ENCODE measurements at places on chromosomes 11 and 22.
A peak's percentile ranks its signal among the peaks of the same experiment; 100 is the strongest.

DNA sequence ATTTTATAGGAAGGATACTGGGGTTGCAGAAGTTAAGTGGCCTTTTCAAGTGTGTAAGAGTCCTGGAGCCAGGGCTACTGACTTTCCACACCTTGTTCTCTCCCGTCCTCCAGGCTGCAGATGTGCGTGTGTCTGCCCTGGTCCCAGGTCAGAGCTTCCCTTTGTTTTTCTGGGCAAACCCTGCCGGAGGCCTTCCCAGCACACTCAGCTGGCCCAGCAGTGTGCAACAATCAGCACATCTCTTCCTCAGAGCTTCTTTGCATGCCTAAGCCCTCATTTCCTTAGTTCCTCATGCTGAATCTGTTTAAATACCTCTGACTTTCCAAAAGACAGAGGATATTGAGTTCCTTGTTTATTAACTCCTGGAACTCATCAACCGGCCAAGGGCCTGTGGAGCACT is 80.6 kb downstream of the KCNJ1 start:
- DNase-seq, result no peak

- DNase-seq, result no peak
Measured at GRCh38 chr11:76798202-76798581, 15.0 kb downstream of the TSKU start.

GRCh38 chr11:57263351-57263750 is 26.3 kb upstream of the APLNR start:
- no peak for DNase-seq

DNA sequence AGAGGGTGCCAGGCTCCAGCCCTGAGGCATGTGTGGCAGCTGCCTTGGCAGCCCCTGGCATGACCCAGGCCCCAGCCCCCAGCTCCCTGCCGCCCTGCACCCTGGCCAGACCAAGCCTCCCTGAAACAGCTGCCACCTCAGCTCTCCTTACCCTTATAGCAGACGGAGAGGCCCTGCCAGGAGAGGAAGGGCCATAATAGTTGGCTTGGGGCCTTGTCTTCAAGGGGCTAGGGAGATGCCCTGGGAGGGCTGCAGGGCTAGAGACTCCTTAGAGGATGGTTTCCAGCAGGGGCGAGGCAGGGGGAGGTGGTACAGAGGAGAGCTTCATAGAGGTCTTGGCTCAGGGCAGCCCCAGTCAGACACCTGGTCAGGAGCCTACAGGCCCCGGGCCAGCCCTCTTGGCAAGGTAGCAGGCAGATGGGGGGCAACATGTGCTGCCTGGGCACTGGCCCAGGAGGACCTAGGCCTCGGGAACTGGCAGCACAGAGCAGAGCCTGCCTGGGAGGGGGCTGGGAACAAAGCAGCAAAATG is 13.0 kb downstream of the SMTN start:
- DNase-seq, result no peak

- DNase-seq, result peak; percentile 16
Measured at GRCh38 chr11:106159836-106160235, 82.4 kb downstream of the AASDHPPT start.

DNA sequence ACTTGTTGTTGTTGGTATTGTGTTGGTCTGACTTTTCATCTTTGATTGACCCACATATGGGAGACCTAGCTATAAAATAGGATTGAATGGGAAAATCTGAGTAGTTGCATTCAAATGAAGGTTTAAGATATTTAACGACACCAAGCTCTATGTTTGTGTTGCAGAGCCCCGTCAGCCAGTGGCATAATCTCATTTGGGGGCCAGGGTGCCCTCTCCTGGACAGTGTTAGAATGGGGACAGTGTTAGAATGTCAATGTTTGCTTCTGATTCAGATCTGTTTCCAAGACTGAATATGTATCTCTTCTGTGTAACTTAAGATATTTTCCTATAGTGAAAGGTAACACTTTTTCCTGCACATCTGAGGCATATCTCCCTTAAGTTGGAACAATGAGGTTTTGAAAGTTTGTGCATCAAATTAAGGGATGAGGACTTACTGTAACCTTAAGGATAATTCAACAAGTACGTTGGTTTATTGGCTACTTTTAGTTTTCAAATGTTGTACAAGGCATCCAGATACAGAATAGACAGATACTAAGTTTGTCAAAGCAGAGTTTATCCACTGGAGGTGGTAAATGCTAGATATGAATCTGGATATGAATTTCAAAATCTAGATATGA is 5.3 kb upstream of the OR52M1 start:
- peak; percentile 8 for DNase-seq

GRCh38 chr22:17137861-17138425 is 16.8 kb upstream of the TMEM121B start:
- DNase-seq, result no peak

GRCh38 chr11:94834911-94835593 is 66.9 kb downstream of the AMOTL1 start:
- DNase-seq, result no peak

DNA sequence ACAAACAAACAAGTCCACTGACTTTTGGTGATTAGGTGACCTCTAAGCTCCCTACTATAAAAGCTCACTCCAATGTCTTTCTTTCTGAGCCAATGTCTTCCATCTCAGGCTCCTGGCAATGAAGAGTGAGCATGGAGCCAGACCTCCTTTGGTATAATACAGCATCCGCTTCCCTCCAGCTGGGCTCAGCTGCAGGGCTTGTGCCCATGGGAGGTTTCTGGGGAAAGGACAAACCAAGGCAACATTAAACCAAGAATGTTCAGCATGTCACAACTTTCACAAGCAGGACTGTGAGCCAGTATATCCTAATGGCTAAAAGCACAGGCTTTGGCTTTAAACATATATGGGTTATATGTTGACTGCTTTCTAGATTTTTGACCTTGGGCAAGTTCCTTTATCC is 58.8 kb downstream of the EHF start:
- DNase-seq, result no peak

DNA sequence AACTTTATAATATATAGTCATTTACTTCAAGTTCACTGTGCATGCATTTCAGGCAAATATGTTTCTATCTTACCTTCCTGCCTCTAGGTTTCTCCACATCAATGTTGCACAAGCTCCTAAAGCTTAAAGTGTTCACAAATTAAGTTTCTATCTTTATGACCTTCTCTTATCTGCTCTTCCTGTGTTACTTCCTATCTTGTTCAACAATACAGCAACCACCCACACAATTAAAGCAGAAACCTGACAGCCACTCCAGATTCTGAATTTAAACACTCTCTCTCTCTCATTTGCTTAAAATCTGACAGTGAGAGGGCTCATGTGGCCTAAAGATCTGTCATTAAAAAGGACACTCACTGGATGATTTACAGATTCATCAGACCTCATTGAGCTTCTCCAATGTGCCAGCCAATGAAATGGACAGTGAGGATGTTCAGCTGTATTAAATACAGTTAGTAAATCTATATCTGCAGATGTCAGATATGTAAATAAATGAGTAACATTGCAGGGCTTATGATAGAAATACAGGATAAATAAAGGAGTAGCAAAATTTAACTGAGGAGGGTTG is 10.9 kb downstream of the PDGFD start:
- no peak for DNase-seq
